ENCODE measurements at places on chromosomes 3 and 15. TPM values are rescaled to one million over a fixed set of nuclear protein-coding genes. Genes with fewer than 3 reads are reported as not detected.

The MAP1A gene
- total RNA-seq: 3.4 TPM

The ZNF660 gene
- total RNA-seq: 11.7 TPM

The FAM174B gene
- 35.2 TPM for total RNA-seq

The CCR3 gene
- not detected for total RNA-seq

The STX19 gene
- not detected for total RNA-seq

DNA sequence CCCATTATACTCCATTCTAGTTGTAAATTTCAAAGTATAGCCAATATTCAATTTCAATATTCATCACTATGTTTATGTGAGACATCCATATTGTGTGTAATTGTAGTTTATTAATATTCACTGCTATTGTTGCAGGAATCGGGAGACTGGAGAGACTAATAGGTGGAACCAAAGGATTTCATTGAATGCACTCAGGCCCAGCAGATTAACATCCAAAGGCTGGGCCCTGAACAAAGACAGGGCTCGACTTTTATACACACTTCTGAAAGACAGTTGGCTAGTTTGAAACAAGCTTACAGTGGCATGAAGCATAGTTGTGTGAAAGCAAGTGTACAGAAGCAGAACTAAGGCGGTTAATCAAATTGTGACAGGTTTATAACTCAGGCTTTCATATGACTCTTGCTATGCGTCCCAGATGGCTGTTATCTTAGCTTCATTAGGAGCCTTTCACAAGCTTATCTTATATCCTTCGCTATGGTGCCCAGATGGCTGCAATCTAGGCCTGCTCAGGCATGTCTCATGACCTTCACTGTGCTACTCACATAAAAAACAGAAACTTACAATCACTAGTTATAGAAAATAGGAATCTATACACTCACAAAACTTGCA is 1038.8 kb upstream of the EPHA6 start:
- no peak for DNase-seq

GRCh38 chr3:107028086-107028485 is 349.2 kb upstream of the CCDC54 start:
- DNase-seq: no peak

GRCh38 chr3:32613183-32613582 is 42.5 kb upstream of the DYNC1LI1 start:
- no peak for DNase-seq

GRCh38 chr3:109316162-109316730 is at the start of gene DPPA2:
TSS of gene DPPA2 (minus strand) at chr3:109316517. CDS start at chr3:109314542, 1,975 bp downstream.
- DNase-seq: peak; percentile 71

GRCh38 chr3:51539291-51539941 is 897 bp downstream of the RAD54L2 start:
- DNase-seq: peak; percentile 61

DNA sequence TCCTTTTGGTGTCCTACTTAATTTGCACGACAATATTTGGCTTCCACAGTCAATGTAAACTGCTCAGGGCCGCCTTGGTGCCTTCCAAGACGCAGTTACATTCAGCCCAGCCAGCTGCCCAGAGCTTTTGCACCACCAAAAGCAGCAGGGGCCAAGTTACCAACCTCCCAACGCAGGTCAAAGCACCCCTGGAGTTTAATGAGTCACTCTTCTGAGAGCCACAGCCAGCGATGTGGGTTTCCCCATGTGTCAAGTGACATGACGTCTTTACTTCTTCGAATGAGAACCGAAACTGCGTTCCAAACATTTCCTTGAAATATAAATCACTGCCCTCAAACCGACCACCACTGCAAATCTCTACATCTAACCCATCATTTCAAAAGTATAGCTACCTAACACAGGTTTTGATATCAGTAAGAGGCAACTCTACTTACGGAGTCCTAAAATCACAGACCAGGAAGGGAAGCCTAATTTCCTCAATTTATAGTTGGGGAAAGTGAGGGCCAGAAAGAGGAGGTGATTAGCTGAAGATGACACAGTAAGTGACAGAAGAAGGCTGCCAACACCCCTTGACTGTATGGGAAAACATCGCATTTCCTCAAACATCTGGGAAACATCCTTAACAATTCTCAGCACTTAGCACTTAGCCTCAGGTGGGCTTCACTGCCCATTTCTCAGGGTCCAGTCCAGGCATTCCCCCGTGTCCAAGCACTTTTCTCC is 24.5 kb downstream of the MB21D2 start:
- no peak for DNase-seq

GRCh38 chr3:182596676-182597410 is 196.5 kb upstream of the ATP11B start:
- no peak for DNase-seq

- no peak for DNase-seq
Observed at GRCh38 chr3:161890147-161890625, 393.6 kb downstream of the OTOL1 start.

- no peak for DNase-seq
Observed at GRCh38 chr3:143783851-143784370, 64.4 kb downstream of the SLC9A9 start.

DNA sequence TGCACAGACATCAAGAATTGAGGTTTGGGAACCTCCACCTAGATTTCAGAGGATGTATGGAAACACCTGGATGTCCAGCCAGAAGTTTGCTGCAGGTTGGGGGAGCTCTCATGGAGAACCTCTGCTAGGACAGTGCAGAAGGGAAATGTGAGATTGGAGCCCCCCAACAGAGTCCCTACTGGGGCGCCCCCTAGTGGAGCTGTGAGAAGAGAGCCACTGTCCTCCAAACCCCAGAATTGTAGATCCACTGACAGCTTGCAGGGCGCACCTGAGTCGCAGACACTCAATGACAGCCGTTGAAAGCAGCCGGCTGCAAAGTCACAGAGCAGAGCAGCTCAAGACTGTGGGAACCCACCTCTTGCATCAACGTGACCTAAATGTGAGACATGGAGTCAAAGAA is 34.6 kb upstream of the EPHA6 start:
- DNase-seq: no peak

- no peak for DNase-seq
Observed at GRCh38 chr3:42228796-42229195, 37.2 kb downstream of the CCK start.

DNA sequence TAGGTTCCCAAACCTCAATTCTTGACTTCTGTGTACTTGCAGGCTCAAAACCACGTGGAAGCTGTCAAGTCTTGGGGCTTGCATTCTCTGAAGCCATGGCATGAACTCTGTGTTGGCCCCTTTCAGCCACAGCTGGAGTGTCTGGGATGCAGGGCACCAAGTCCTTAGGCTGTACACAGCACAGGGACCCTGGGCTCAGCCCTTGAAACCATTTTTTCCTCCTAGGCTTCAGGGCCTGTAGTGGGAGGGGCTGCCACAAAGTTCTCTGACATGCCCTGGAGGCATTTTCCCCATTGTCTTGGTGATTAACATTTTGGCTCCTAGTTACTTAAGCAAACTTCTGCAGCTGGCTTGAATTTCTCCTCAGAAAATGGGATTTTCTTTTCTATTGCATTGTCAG is 135.4 kb downstream of the ATG7 start:
- no peak for DNase-seq

DNA sequence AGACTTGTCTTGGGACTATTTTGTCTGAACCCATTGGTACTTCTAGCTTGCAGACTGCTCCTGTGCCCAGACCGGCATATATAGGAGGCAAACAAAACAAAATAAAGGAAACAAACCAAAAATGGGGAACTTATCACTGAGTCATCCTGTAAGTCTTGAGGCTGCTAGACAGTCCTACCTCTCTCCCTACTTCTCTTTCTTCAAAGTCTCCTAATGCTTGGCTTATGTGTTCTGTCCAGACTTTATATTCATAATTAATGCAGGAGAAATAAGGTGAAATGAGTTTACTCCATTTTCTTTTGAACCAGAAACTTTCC is 266.2 kb downstream of the ZNF385D start:
- DNase-seq: no peak

- DNase-seq: no peak
Observed at GRCh38 chr3:195812366-195812765, 637 bp upstream of the MUC4 start.

DNA sequence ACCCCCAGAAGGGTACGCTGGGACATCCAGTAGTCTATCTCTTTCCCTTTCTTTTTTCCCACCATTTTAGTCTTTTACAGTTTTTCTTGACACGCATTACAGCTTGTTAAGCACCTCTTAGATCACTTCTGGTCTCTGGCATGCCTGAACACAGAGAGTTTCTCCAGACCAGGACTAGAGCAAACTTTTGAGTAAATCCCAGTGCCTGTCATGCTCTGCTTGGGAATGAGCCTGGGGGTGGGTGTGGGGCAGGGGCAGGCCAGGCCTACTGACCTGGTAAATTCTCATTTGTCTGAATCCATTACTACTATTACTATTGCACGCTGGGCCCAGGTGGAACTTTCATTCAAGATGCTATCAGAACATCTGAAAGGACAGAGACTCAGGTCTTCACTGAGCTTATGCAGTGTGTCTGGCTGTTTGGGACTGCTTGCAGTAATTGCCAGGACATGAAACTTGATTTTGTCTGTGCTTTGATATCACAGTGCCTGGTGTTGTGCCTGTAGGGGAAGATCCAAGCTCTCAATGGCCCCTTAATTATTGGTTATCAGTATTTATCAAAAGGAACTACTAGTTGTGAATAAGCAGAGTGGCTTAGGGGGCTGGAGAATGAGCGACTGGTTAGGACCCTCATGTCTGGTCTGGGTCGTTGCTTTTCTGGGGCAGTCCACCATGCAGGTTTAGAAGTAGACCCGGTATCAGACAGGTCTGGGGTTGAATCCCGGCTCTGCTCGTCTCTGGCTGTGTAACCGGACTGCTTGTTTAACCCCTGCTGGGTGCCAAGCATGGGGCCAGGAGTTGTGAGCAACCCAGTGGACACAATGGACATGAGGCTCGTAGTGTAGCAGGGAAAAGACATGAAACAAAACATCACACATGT is 196.1 kb upstream of the TLE3 start:
- DNase-seq: no peak

DNA sequence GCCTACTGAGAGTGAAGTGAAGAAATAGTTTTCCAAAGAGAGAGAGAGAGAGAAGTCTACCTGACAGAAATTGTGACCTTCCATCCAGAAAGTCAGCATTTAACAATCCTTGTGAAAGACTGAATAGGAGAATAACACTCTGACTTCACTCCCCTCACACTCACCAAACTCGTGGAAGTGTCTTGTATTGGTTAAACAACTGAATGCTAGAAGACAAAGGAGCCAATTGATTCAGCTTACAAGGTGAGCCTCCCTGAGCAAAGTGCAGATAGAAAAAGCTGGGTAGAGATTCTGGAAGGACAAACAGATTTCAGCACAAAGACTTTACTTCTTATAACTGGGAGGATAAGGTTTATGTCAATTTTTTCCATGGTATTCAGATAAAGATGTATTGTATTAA is 40.8 kb upstream of the OSTN start:
- DNase-seq: no peak

GRCh38 chr3:14134291-14134690 is 9.4 kb downstream of the TMEM43 start:
- DNase-seq: no peak

- no peak for DNase-seq
Observed at GRCh38 chr15:48644467-48644826, 1.1 kb downstream of the FBN1 start.

DNA sequence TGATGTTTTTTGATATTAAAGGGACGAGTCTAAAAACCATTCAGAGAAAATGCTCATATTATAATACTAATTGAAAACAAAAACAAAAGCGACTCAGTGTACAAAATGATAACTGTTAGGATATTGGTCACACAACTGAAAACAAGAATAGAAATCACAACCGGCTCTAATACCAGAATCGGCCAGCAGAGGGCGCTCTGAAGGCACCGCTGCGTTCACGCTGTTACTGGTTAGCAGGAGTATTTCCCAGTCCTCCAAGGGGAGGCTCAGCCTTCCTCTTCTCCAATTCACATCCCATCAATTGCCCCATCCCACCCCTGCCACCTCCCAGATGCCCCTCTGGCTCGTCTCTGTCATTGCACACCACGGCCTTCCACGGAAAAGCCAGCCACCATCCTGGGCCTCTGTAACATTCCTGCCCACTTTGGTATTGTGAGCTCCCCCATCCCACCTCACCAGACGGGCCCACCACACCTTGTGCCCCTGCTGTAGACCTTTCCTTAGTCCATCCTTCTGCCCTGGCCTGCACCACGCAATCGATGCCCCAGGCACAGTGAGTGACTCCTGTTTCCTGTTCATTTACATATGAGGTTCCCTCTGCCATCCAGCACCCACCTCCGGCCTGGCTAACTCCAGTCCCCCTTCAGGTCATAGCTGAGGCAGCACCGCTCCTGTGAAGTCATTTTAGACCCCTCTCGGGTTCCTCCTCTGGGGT is 8.5 kb downstream of the FAM107A start:
- DNase-seq: no peak

Data from H1 (cell line).